ENCODE measurements at places on chromosomes 4 and X.

DNA sequence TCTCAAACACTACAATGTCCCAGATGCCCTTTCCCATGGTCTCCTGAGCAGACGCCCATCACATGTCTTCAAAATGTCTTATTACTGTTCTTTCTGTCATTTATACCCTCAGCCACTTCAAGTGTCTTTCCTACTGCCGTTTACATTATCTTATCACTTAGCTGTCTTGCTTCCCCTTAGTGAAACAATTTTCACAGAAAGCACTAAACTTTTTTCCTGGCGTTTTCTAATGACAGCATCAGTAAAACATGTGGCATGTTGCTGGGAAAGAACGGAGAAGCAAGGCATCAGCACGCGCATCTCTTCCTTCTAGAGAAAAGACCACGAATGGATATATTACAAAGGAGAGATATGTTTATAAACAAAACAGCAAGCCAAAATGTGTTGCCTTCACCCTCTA lies 189.7 kb upstream of the SLIT2 start:
- DNase-seq, result no peak
- no peaks in the 10 kb centered on the region for H3K27me3 ChIP-seq
- no peaks in the 10 kb centered on the region for H3K4me1 ChIP-seq
- H3K4me3 ChIP-seq, result no peak overlapping the region

DNA sequence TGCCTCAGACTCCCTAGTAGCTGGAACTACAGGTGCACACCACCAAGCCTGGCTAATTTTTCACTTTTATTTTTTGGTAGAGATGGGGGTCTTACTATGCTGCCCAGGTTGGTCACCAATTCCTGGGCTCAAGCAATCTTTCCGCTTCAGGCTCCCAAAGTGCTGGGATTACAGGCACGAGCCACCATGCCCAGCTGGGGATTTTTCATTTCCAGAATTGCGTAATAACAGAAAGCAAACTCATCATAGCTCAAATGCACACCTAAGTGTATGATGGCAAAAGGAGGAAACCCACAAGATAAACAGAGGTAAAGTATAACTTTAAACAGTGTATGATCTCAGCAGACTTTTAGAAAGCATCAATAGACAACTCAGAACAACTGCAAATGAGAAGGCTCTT lies 56.2 kb downstream of the TEX11 start:
- H3K4me3 ChIP-seq, result no peak overlapping the region
- H3K4me1 ChIP-seq, result no peaks in the 10 kb centered on the region
- no peak overlapping the region for H3K27ac ChIP-seq
- H3K36me3 ChIP-seq, result no peaks in the 10 kb centered on the region
- peaks cover 7% of the 10 kb centered on the region for H3K27me3 ChIP-seq

- no peaks in the 10 kb centered on the region for H3K36me3 ChIP-seq
- peaks cover 7% of the 10 kb centered on the region for H3K27me3 ChIP-seq
- no peak overlapping the region for H3K4me3 ChIP-seq
- no peaks in the 10 kb centered on the region for H3K4me1 ChIP-seq
- DNase-seq, result no peak
Measured at GRCh38 chrX:8844157-8844556, 43.0 kb upstream of the FAM9A start.

DNA sequence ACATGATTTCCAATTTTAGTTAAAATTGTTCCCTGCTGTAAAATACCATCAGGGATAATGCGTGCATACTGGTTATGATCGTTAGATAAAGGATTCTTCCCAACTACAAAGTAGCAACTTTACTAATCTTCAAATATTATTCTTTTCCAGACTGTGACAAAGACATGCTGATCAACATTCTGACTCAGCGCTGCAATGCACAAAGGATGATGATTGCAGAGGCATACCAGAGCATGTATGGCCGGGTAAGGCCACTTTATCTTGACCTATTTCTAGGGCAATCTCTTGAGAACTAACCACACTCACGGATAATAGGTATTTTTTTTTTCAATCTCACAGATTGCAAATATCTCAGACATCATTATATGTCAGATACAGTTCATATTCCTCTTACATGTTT lies 47.0 kb downstream of the ANXA10 start:
- H3K4me1 ChIP-seq, result no peaks in the 10 kb centered on the region
- H3K4me3 ChIP-seq, result no peak overlapping the region
- DNase-seq, result no peak
- no peaks in the 10 kb centered on the region for H3K36me3 ChIP-seq
- H3K27ac ChIP-seq, result no peak overlapping the region

DNA sequence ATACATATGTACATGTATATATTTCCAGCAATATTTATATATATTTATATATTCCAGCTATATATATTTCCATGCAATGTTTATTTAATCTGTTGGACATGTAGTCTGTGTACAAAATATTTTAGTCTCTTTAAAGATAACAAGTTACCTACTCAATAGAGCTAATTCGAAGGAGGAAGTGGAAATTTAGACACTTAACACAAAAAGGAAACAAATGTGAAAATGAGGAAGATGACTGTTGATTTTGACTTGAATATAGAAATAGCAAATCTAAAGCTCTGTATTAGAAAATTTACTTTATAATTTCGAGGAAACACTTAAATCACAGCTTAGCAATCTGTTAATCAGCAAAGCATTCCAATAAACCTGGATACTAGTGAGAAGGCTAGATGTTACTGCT lies 1064.4 kb downstream of the PCDH7 start:
- no peak for DNase-seq
- no peaks in the 10 kb centered on the region for H3K36me3 ChIP-seq
- no peaks in the 10 kb centered on the region for H3K4me1 ChIP-seq
- no peak overlapping the region for H3K4me3 ChIP-seq
- H3K27me3 ChIP-seq, result no peaks in the 10 kb centered on the region
- H3K27ac ChIP-seq, result no peak overlapping the region

DNA sequence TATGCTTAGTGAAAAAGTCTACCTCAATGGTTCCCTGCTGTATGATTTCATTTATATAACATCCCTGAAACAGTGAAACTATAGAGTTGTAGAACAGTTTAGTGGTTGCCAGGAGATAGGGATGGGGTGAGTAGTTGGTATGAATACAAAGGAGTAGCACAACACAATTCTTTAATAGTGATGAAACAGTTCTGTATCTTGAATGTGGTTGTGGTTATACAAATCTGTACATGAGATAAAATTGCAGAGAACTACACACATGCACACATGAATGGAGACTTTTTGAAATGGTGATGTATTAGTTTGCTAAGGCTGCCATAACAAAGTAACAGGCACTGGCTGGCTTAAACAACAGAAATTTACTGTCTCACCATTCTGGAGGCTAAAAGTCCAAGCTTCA lies 677.1 kb downstream of the ADGRL3 start:
- no peaks in the 10 kb centered on the region for H3K36me3 ChIP-seq
- no peak for DNase-seq
- H3K27ac ChIP-seq, result no peak overlapping the region
- H3K27me3 ChIP-seq, result no peaks in the 10 kb centered on the region
- H3K4me1 ChIP-seq, result peaks cover 2% of the 10 kb centered on the region

Measured in stimulated activated naive B cell treated with anti-CD40 and anti-IgM and Interleukin-4, amounts not matched to agents 10 μg/mL and 1 μg/mL and 100 μg/mL, for 72 hours (primary cell).